ENCODE measurements at places on chromosomes 7 and 10. TPM values are rescaled to one million over a fixed set of nuclear protein-coding genes. Genes with fewer than 3 reads are reported as not detected.

DNA sequence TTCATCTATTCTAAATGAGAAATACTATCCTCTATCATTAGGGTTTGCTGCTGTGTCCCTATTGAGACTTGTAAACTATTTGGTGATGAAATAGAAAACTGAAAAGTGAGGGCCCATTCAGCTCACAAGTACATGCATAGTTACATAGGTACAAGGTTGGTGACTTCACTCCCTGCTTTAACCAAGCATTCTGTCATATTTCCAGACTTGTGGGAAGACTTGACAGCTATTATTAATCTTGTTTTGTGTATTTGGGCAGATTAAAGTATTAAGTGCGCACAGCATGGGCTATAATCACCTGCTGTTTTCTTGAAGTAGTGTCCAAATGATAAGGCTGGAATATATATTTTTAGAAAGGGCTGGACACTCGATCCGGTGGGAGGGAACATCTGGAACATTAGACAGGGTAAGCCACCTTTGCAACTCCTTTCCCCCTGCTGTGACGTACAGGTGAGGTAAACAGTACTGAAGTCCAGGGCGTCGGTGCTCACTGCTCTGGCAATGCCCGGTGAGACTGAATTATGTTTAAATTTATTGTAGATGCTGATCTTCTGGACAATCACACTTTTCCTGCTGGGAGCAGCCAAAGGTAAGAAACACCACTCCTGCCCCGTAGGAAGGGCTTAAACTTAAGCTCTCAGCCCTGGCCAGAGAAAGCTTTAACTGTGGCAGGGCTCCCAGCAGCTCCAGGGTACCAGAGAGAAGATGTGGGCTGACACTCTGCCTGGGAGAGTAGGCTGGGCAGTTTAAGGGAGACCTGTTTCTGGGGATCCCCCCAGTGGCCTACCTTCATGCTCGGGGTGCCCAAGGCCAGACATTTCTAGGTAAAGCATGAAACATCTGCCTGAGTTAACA, at the start of gene PNLIPRP1:
Gene PNLIPRP1, plus strand, starts transcription at position 370 of the 855 bp plus-strand sequence. Its CDS starts 171 bp downstream, at position 541.
- DNase-seq, result no peak

DNA sequence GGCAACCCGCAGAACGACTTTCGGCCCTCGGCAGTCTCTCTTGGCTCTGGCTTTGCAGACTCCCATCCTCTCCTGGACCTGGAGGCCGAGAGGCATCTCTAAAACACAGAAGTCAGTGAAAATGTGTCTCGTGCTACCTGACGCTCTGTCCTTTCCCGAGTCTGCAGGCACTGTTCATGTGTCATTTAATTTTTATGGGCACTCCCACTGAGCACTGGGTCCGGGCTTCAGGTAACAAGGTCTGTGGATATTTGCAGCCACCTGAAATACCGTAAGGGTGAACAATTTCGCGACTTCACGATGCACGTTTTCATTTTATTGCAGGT, 96.8 kb downstream of the GLRX3 start:
- no peak for DNase-seq

ASAH2 gene
- total RNA-seq, result 2.2 TPM

GRCh38 chr7:143279186-143280098, 5.3 kb upstream of the TMEM139 start:
- DNase-seq, result no peak

DNA sequence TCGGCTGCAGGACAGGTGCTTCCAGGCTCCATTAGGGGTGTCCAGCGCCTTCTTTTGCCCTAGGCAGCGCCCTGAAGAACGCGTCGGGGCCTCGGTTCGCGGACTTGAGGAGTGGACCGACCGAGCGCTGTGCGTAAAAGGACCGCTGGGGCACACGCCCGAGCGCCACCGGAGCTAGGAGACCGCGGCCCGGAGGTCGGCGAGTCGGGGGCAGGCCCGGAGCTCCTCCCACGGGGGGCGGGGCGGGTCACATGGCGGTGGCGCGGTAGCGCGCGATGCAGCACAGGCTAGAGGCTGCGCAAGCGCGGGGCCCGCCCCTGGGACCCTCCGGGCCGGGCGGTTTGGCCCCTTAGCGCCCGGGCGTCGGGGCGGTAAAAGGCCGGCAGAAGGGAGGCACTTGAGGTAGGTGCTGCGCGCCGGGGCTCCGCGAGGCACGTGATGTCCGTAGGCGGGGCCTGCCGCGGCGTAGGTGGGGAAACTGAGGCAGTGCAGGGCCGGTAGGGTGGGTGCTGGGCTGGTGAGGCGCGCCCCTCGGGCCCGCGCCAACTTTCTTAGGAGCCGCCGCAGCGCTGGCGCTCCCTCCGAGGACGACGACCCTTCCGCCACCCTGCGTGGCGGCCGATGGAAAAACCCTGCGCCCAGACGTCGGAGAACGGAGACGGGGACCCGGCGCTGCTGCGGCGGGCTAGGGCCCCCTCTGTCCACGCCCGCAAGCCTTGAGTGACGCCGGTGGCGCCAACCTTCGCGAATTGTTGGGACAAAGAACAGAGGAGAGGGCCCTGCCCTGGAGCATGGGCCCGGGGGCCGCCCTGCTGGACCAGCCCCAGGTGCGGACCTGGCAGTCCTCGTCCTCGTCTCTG, at the start of gene PRXL2A:
Gene PRXL2A, plus strand, starts transcription at position 310 of the 860 bp plus-strand sequence. CDS start 11,917 bp downstream, outside the sequence.
- DNase-seq, result peak; percentile 78

SKIDA1 gene
- total RNA-seq, result 2.6 TPM

- no peak for DNase-seq
These were observed 56.2 kb downstream of the ARMC3 start for GRCh38 chr10:22984066-22984465.

WDFY4 gene
- 0.70 TPM for total RNA-seq

DNA sequence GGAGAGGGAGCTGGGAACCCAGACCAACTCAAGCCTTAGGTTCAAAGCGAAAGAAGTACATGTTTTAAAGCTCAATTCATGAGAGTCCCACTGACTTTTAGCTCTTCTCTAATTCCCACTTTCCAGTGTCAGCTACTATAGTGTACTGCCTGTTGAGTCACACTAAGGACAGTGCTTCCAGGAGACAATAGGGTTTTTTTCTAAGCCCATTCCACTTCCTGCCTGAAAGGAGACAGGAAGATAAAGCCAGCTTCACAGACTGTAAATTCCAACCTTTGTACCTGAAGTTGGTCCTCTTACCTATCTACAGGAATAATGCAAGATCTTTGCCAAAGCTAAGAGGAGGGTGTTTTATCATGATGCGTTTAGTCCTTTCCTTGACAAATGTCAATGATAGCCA, 4.4 kb downstream of the MSRB2 start:
- no peak for DNase-seq

- DNase-seq, result no peak
These were observed 76.6 kb downstream of the CYP26A1 start for GRCh38 chr10:93150289-93150688.
